ENCODE measurements at places on chromosomes 5 and 9.

- DNase-seq: no peak
These were observed 281.7 kb downstream of the OSTF1 start for GRCh38 chr9:75369989-75370388.

- DNase-seq: no peak
These were observed 36.1 kb upstream of the PPARGC1B start for GRCh38 chr5:149694007-149694406.

GRCh38 chr5:96809921-96810320 lies 2.2 kb upstream of the ERAP1 start:
- no peak for DNase-seq

- DNase-seq: no peak
These were observed 24.8 kb downstream of the PPP3R2 start for GRCh38 chr9:101569741-101570501.

- DNase-seq: no peak
These were observed 290.8 kb downstream of the TRPM3 start for GRCh38 chr9:70830618-70831017.

GRCh38 chr5:150271923-150272322 lies 17.6 kb downstream of the CAMK2A start:
- DNase-seq: no peak

DNA sequence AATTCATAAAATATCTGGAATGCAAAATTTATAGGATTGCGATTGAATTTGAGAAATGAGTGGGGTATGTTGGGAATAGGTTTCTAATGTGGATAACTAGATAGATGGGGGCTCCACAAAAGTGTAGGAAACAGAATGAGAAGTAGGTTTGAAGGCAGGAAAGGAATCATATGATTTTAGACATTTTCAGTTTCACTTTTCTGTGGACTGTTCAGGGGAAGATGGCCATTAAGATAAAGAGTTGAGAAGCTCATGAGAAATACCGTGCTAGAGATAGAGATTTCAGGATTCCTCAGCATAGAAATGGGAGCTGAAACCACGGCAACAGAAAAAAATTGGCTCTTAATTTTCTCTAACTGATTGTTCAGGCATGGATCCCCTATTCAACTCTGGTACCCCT lies 163.4 kb upstream of the CD180 start:
- no peak for DNase-seq

DNA sequence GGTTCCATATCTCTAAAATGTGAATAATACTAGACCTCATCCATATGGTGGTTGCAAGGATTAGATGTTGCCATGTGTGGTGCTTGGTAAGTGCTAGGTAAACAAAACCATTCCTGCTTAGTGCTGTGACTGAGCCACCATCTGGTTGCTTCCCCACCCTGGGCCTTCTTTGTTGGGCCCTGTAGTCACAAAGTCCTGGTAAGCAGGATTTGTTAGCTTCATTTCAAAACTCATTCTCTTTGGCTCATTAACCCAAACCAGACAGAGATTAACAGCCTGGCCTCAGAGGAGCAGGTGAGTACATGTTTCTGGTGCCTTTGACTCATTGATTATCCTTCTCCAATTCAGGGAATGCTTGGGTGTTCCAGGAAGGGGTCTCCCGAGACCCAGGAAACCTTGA lies 240.2 kb downstream of the ARHGAP26 start:
- DNase-seq: no peak

DNA sequence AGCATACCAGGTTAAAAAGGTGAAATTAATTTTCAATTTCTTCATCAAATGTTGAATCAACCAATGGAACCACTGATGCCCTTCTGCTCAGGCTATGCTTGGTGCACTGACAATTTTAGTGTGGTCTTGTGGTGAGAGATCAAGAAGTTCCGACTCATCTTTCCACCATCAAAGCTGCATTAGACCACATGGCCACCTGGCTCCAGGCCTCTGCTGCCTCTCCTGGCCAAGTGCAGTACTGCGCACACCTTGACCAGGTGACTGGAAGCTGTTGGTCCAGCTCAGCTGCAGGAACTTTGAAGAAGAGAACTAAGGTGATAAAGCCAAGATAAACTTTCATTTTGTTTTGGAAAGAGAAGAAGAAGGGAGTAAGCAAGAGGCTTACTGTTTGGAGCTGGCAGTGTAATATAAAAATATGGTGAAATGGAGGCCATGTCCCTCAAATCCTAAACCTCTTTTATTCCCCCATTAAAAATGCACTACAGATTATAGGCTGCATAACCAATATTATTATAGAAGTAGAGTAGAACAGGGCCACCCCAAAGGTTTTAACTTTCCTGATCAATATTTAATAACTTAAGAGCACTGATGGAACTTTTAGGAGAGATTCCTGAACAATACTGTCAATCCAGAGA lies 315.5 kb upstream of the C9orf72 start:
- DNase-seq: no peak

DNA sequence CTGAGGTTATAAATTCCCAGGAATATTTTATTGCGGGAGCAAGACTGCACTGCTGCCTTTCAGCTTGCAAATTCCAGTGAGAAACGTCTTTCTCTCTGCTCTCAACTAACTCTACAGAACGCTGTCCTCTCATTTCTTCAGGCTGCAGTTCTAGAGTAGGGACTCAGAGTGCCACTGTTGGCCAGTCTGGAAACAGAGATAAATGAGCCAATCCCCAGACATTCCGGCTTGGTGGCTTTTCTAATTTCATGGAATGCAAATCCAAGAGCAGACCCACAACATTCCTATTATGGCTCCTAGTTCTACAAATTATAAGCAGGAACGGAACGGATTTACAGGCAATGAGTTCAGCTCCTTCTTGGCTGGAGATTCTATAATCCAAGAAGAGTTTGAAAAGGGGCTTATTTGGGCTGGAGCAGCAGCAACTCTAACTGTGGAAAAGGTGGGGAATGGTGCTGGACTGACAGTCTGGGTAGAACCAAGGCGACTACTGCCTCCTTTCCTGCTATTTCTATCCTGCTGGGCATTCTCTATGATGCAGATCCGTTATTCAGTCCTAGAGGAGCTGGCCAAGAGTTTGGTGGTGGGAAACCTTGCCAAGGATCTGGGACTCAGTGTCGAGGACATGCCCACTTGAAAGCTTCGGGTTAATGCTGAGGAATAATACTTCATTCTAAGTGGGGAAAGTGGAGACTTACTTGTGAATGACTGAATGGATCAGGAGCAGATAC lies 9.3 kb downstream of the PCDHGA12 start:
- no peak for DNase-seq

- no peak for DNase-seq
These were observed 30.4 kb downstream of the RNF145 start for GRCh38 chr5:159178978-159179377.

GRCh38 chr5:164356790-164357189 lies 851.4 kb downstream of the MAT2B start:
- no peak for DNase-seq

GRCh38 chr5:140881889-140882590 lies at the start of gene PCDHA13:
Gene PCDHA13 (plus strand): TSS chr5:140882124. CDS start chr5:140882269, 145 bp downstream.
- DNase-seq: no peak

DNA sequence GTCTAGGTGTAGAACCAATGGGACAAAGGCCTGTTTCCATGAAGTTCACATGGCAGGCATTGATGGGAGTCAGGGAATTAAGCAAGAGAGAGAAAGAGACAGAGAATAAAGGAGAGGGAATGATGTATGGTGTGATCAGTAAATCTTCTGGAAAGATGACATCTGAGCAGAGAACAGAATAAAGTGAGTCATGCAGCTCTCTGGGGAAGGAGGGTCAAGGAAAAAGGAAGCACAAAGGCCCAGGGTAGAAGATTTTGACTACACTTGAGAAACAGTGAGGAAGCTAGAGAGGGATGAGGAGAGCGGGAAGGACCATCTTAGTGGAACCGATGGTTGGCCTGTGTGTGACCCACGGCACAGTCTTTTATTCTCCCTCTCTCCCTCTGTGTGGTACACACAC lies 425.9 kb downstream of the SPOCK1 start:
- no peak for DNase-seq

- DNase-seq: no peak
These were observed 40.9 kb downstream of the ANGPTL2 start for GRCh38 chr9:127081250-127082185.

DNA sequence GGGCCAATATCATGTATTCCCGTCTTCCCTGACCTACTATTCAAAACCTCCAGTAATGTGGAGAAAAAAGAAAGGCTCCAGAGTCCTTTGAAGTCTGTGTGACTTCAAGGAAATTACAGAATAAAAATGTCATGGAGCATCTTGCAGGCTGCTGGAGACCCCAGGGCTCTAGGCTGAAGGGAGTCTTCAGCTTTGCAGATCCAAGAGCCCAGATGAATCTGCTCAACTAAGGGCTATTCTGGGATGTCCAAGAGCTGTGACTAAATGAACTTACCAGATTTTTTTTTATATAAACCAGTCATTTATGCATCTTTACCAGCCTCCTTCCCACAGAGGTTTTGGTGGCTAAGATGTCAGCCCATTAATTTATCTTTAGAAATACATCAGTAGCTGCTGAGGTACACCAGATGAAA lies 167.3 kb downstream of the MUSK start:
- no peak for DNase-seq

GRCh38 chr9:108860764-108861163 lies 1.3 kb upstream of the ACTL7A start:
- no peak for DNase-seq

DNA sequence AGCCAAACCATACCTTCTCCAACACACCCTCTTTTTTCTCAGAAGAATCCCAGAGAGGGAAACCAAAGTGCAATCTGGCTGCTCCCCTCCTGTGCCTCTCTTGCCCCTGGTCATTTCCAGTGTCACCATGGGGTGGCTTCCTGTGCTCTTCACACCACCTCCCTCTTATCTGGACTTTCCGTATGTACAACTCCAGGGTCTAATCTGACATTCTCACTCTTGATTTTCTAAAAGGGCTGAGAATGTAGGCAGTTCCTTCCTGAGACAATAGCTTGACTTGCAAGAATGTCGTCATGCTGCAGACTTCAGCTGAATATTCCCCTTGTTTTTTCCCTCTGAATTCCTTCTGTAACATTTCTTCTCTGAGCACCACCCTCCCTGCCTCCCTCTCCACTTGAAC lies 110.2 kb downstream of the FBXL7 start:
- no peak for DNase-seq

GRCh38 chr9:76677481-76678055 lies 86.7 kb upstream of the PCA3 start:
- DNase-seq: no peak

DNA sequence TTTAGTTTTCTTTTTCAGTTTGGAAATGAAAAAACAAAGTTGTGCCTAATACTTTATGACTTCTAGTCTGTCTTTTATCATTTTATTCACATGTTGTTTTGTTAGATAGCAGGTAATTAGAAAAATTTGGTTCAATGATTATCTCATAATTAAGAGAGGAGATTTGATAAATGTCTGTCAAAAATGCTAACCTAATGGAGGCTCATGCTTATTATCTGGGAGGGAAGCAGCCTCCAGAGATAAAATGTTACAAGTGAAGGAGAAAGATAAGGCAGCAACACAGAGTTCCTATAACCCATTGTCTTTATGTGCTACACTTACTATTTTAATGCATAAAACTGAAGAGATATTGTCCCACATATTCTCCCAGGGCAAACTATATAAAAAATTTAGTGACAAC lies 53.5 kb downstream of the SLC27A6 start:
- no peak for DNase-seq

DNA sequence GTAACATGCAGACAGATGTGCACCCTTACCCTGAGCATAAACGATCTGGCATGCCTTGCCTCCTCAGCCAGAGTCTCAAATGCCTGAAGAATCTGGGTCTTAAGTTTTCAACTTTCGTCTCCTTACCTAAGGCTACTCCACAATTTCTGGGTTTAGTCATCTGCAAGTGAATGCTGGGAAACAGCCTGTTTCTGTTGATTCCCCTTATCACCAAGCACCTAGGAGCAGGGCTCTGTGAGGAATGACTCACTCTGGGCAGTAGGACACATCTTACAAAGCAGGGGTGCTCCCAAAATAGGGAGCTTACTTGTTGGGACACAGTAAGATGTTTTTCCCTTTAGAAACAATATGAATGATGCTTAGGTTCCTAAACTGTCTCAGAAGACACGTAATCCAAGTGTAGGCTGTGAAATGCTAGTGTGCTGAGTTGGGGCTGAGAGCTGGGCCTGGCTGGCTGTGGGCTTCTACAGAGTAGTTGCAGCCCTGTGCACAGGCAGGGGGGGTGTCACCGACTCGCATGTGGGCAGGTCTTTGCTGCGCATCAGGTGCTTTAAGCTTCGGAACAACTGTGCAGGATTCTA lies 58.0 kb downstream of the DAP start:
- no peak for DNase-seq

- DNase-seq: no peak
These were observed 228.7 kb downstream of the ADAMTS6 start for GRCh38 chr5:65252977-65253376.

GRCh38 chr5:1763548-1763911 lies 36.1 kb downstream of the MRPL36 start:
- peak; percentile 17 for DNase-seq

- no peak for DNase-seq
These were observed 157.5 kb downstream of the MACROH2A1 start for GRCh38 chr5:135241536-135241935.

DNA sequence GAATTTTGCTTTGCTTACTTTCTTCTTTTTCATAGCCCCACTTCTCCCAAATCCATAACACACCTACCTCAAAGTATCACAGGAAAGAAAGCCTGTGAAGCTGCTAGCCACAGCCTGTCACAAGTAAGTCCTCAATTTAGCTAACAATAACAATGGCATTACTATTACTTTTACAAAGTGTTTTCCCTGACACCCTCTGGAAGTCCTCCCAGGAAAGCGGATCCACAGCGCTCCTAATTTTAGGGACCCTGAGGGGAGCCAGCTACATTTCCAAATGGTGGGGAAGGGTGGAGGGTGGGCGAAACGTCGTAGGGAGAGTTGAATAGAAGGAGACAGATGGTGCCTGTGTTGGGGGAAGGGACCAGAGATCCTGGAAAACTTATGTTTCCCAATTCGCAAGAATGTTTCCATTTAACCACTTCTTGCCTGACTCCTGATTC lies 523 bp upstream of the WWC1 start:
- DNase-seq: no peak

GRCh38 chr5:120451445-120451844 lies 12.7 kb upstream of the PRR16 start:
- no peak for DNase-seq

GRCh38 chr5:106730912-106731311 lies 939.8 kb downstream of the EFNA5 start:
- DNase-seq: no peak

- DNase-seq: no peak
These were observed 298.0 kb downstream of the FER start for GRCh38 chr5:109045710-109046109.

GRCh38 chr5:177358370-177358819 lies 671 bp downstream of the RGS14 start:
- no peak for DNase-seq

- peak; percentile 56 for DNase-seq
These were observed 1.1 kb upstream of the JADE2 start for GRCh38 chr5:134524272-134524825.

DNA sequence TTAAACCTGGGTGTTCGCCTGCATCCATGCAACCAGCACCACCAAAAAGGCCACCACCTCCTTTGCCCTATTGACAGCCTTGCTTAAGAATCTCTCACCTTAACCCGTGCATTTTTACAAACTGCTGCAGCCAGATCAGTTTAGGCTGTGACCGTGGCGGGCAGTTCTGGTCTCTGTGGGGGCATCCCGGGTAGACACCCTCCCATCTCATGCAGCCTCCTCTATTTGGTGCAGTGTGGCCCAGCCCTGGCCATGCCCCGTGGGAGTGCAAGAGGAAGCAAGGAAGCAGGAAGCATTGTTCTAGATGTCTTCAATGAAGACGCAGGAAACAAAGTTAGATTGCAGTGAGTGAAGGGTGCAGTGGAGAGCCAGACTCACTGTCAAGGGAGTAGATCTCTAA lies 108.8 kb upstream of the MVB12B start:
- no peak for DNase-seq

All from T-helper 9 cell (primary cell).